Activated naive CD4-positive, alpha-beta T cell (primary cell): ENCODE measurements at places on chromosomes 2 and 18.

- DNase-seq = peak; percentile 4
Measured at GRCh38 chr2:15941871-15942710, 1.7 kb downstream of the MYCN start.

GRCh38 chr18:57150081-57150480 lies 3.2 kb downstream of the BOD1L2 start:
- DNase-seq = no peak

GRCh38 chr2:149180226-149180875 lies 141.9 kb downstream of the LYPD6B start:
- DNase-seq = no peak

DNA sequence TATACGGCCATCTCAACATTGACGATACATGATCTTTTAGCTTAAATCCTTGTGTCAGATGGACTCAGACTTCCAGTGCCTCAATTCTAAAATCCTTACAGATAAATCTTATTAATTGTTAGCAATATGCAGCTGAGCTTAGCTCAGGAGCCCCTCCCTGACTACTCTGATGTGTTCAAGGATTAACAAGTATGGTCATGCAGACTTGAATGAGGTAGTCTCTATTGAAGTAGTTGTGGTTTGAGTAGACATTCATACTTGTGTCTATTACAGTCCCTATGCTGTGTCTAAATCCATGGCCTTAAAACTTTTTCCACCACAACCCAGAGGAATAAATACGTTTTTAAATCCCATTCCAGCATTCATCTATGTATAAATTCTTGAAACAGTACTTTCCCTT lies 119.5 kb downstream of the NUP35 start:
- DNase-seq = no peak

DNA sequence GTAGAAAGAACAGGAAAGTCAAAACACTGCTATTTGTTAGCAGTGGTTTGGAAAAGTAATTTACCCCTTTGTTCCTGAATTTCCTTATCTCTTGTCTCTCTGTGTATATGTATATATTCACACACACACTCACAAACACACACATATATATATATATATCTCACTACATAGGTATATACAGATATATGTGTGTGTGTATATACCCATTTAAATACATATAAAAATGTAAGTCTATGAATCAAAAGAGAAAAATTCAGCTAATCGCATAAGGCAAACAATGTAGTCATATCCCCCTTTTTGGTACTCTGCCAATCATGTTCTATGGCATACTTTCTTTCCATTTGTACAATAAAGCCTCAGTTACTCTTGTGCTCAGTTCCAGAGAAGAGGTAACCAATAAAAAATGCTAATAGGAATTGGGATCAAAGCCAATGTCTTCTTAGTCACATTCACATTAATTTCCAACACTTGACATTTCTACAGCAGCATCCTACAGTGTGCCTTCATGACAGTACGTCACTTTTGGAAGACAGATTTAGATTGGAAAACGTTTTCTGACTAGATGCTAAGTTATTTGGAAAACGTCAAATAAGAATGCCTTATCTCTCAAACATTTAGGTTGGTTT lies 94.6 kb downstream of the MC4R start:
- no peak for DNase-seq

GRCh38 chr2:25684577-25685473 lies 11.4 kb upstream of the DTNB start:
- no peak for DNase-seq

GRCh38 chr2:145764631-145765030 lies 1244.7 kb upstream of the ZEB2 start:
- no peak for DNase-seq

- DNase-seq = no peak
Measured at GRCh38 chr2:53234548-53234903, 533.1 kb upstream of the CHAC2 start.

- peak; percentile 58 for DNase-seq
Measured at GRCh38 chr2:29014811-29015421, 33.8 kb downstream of the TOGARAM2 start.

DNA sequence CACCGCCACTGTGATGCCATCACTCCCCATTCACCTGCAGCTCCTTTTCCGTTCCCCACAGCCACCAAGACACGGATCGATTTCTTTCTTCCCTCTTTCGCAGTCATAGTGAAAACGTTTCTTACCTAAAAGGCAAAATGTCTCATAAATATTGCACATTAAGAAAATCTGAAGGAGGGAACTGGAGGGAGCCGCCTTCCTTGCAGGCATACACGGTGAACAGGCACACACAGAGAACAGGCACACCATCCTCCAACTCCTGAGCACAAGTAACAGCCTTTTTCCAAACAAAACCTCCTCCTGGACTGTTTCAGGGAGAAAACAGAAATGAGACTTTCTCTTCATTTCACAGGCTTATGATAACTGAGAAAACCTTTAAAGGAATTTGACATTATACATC lies 17.0 kb downstream of the MRPS5 start:
- no peak for DNase-seq

DNA sequence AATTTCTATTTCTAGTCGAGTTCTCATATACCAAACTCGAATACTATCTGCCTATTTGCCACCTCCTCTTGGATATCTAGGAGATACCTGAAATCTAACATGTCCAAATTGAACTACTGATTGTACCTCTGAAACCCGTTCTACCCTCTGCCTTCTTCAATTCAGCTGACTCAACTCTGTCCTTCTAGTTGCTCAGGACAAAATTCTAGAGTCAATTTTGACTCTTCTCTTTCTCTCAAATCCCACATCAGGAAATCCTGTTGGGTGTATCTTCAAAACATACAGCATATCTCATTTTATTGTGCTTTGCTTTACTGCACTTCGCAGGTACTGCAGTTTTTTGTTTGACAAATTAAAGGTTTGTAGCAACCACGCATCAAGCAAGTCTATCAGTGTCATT lies 137.8 kb downstream of the ZAP70 start:
- DNase-seq = no peak

DNA sequence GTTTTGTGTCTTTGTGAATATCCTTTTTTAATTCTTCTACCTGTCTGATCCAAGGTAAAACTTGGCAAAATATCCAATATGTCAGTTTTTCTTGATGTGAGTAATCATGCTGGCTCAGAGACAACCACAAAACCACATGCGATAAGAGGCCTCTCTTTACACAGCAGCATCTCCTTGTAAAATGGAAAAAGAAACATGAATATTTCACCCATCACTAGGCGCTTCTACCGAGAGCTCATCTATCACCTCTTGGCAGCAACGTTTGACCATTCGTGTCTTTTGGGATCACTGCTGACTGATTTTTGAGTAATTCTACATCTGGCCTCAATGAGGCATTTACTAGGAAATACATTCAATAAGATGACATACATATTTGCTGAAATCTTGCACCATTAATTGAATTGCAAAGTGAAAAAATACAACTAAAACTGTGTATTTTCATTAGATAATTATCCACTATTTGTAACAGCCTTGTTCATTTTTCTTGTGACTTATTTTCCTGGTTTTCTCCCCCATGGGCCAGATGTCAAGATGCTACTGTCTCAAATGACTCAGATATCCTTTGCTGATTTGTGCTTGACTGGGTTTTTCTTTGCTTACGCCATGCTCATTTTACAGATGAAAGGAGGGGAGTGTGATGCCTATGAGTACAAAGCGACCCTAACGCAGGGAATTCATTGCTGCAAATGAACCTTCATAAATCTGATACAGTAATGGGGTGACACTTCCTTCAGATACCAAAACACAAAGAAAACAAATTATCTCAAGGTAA lies 467.5 kb downstream of the FBXO15 start:
- no peak for DNase-seq

DNA sequence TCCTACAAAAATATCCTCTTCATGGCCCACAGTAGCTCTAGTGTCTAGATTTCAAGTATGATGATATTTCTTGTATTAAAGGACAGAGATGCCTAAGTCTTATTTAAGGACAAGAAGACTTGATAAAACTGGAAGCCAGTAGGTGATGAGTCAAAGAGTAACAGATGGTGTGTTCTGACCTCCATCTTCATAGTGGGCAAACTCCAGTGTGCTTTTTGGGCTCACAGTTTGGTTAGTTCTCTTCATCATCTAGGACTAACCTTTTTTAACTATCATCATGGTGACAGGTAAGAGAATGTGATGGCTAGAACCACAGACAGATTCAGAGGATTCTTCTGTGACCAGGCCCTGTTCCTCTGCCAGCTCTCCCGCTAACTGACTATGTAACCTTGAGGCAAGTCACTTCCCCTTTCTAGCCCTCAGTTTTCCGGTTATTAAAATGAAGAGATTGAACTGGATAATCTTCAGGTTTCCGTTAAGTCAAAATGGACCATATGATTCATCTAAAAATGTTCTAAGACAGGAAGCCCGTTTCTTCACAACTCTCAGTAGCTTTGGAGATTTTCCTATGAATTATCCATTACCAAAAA lies 140.3 kb upstream of the RASGRP3 start:
- no peak for DNase-seq

GRCh38 chr2:104900608-104901007 lies 46.7 kb downstream of the POU3F3 start:
- DNase-seq = no peak

GRCh38 chr18:37457341-37457740 lies 108.3 kb downstream of the CELF4 start:
- no peak for DNase-seq

DNA sequence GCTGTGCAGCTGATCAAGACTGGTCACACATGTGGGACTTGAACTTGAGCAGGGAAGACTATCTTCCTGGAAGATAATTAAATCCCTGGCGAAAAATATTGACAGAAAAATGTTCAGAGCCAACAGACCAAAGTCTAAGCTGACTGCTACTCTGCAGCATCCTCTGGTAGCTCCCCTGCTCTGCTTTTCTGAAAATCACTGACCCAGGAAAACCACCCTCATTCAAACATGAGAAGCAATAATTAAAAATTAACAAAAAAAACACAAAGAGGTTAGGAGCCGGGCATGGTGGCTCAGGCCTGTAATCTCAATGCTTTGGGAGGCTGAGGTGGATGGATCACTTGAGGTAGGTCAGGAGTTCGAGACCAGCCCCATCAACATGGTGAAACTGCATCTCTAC lies 151.9 kb downstream of the SCG2 start:
- no peak for DNase-seq

GRCh38 chr2:52141076-52141475 lies 1109.1 kb upstream of the NRXN1 start:
- no peak for DNase-seq
